ENCODE measurements at places on chromosomes 5 and 9. TPM values are rescaled to one million over a fixed set of nuclear protein-coding genes. Genes with fewer than 3 reads are reported as not detected.

ENDOG gene
- 67.6 TPM for total RNA-seq

GRCh38 chr5:149552553-149553160 is 1.4 kb upstream of the CSNK1A1 start:
- no peak for DNase-seq

DNA sequence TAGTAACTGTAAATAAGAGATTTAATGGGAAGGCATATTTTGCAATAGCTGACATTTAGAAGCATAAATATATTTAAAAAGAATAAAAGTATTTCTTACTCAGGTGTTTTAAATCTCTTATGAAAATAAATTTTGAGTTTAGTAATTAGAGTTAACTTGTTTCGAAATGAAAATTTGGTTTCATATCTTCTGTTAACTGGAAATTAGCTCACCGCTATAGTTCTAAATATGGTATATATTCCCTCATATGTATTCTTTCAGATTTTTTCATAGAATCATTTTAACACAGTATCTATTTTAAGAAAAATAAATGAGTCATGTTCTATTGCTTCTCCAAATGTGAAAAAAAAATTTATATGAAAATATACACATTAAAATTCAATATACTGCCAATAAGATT is 434.1 kb downstream of the DTWD2 start:
- no peak for DNase-seq

GRCh38 chr9:82829818-82830217 is 233.1 kb downstream of the RASEF start:
- DNase-seq = no peak

DNA sequence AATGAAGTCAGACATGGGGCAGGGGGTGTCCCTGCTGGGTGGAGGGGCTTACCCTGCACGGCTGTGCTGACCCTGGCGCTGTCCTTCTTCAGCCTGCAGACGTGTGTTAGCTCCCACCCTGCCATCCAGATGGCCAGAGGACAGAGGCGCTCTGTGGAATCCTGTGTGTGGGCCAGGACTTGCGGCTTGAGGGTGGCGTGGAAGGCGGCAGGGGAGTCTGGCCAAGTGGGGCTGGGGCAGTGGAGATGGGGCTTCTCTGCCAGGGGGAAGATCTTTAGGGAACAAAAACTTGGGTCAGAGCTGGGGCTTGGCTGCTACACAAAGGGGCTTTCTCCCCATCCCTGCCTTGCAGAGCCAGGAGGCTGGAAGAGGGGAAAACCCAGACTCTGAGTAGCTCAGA is 46.5 kb upstream of the SYNPO start:
- DNase-seq = no peak
